ENCODE measurements at places on chromosomes 7 and 10.

DNA sequence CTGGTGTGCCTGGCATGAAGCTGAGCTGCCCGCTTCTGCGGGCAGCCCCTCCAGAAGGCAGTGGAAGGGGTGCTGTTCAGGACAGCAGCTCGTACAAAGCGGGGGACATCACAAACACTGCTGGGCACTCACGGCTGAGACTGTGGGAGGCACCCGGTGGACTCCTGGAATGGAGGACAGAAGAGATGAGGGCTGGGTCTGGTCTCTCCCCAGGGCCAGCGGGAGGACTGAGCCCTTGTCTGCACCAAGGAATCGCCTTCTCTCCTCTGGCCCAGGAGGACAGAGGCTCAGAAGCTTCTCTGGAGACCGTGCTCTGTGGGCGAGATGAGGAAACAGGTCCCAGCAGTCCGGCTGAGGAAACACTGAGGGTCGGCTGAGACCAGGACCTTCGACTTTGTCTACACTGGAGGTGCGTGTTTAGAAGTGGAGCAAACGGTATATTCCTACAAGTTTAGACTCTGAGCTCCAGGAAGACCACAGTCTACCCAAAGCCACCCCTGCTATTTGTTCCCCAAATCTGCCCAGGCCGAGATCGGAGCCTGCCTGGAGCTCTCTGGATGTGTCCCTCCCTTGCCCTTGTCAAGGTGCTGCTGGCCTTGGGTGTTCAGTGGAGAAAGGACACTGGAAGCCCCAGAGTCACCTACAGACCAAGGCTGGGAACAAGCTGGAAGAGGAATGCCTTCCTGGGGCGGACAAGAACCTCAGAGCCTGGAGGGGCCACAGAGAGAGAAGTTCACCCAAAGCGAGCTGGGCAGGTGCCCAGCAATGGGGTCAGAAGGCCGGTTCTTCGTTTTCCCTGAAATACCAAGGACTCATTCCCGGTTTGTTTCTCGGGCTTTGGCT lies 12.9 kb upstream of the INPP5A start:
- DNase-seq, result no peak

GRCh38 chr10:16745061-16745460 lies 72.2 kb downstream of the RSU1 start:
- DNase-seq, result no peak

DNA sequence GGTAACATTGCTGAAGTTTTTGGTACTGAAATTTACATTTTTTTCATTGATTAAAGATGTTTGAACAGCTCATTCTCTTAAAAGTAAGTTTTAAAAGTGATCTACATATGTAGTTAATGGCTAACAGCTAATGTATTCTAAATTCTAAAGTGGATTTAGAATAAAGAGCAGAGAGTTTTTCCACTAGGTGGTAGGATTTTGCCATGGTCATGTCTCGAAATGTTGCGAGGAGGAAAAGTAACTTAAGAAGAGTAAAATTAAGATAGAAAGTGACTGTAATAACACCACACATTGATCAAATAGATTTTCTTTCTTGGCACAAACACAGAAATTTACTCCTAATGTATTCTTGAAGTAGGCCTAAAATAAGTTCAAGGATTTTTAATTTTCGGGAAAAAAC lies 19.8 kb downstream of the LSMEM1 start:
- DNase-seq, result peak; percentile 22

GRCh38 chr7:106050002-106050745 lies 61.9 kb downstream of the SYPL1 start:
- DNase-seq, result peak; percentile 92

- DNase-seq, result no peak
Observed at GRCh38 chr10:69491611-69492010, 40.3 kb downstream of the TSPAN15 start.

DNA sequence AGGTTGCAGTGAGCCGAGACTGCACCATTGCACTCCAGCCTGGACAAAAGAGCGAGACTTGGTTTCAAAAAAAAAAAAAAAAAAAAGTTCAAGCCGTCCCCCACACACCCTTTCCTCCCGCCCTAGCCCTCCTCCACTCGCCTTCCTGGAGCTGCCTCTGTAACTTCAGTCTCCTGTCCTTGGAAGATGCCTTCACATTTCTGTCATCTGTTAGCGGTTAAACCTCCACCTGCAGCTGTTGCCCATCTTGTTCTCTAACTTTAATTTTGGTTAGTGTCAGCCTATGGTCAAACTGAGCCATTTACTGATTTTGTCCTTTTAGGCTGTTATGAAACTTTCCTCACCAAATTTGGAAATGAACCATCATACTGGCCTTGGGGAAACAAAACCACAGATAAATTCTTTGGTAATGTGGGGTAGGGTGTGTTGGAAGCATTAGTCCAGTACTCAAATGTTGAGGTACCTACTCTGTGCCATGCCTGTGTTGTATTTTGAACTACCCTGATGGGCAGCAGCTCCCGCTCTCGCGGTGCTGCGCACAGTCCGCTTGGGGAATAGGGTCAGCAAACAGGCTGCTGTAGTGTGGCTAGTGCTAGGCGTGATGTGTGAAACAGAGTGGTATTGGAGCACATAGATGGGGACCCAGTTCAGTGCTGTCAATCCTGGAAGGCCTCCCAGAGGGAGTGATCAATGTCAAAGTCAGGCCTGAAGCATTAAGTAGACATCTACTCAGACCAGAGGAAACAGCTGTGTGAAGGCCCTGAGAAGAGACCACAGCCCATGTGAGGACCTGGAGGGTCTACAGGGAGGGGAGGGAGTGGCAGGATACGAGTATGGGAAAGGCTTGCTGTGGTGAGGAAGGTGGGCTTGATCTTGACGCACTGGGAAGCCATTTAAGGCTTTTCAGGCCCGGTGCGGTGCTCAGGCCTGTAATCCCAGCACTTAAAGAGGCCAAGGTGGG lies 26.9 kb downstream of the SFXN4 start:
- no peak for DNase-seq

GRCh38 chr7:5348134-5349004 lies 65.6 kb downstream of the SLC29A4 start:
- DNase-seq, result no peak

DNA sequence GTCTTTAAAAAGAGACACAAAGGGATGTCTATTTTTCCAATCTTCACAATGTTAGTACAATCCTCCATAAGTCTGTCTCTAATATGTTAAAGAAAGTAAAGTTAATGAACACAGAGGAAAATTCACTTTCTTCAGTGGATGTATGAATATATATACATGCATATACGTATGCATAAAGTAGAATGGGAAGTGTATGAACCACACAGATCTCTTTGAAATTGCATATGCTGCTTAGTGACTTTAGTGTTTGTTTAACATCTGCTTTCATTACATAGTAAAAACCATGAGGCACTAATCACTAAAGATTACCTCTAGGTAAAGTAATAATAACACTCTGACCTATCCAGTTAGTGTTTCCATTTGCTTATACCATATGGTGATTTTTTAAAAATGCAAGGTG lies 451.2 kb downstream of the SEMA3D start:
- DNase-seq, result no peak

DNA sequence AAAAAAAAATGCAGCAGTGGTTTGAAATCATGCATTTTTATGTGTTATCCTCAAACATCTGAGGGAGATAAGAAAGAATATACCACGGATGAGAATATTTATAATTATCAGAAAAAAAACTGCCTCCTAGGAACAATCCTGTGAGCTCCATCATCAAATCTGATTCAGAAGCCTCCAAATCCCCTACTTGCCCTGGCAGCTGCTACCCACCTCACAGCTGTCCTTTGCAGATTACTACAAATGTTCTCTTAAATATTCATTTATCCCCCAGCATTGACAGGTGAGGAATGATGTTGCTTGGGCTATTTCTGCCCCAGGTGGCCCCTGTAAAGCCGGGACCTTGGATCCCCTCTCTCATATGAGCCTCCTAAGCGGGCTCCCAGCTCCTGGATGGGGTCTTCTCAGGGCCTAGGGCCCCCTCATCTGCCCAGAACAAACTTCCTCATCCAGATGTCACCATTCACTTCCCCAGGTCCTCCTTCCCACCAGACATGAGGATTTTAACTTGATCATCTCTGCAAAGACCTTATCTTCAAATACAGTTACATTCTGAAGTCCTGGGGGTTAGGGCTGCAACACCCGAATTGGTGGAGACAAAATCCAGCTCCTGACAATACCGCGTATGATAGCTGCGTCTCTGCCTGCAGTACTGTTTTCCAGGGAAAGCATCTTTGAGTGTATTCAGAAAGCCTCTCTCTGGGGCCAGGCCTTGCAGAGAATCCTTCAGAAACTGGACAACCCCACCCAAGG lies 81.9 kb upstream of the INSIG1 start:
- no peak for DNase-seq

DNA sequence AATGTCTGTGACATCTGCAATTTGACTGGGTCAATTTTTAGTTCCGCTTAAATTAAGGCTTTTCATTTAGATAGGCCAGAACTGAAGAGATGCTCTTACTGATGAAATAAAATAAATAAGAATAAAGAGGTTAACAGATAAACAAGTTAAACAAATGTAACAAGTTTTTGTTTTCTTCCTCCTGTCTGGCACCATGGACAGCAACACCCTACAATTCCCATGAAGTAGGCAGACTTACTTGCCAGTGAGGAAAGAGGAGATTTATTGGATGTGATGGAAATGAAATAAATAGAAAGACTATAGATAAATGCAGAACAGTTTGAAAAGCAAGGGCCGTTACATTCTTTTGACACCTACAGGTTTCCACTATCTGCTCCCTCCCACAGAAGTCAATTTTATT lies 118.5 kb downstream of the AMPH start:
- peak; percentile 42 for DNase-seq
